ENCODE measurements at places on chromosomes 6 and 20.
A peak's percentile ranks its signal among the peaks of the same experiment; 100 is the strongest.

DNA sequence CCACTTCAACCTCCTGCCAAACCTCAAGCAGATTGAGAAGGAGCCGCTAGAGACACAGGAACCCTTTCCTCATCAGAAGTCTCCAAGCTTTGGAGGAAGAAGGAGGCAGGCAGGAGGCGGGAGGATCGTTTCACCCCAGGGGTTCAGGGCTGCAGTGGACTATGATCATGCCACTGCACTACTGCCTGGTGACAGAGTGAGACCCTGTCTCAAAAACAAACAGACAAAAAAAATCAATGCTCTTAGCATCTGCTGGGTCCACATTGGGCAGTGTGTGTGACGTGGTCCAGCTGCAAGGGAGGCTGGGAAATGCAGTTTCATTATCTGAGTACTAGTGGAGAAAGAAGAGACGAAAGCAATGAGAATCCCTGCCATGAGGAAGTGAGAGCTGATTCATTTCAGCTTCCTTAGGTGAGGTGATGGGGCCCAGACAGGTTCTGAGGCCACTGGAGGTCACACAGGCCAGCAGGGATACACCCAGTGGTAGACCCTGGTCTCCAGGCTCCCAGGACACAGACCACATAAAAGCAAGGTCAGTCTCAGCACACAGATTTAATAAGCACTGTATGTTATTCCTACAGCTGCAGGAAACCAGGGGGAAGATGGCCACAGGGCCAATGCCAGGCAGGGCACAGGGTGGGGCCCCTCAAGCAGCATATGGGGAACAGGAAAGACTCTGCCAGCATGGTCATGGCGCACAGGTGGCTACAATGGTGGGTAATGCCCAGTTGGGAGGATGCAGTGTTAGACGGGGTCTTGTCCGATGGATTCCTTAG lies 4.3 kb downstream of the GFRA4 start:
- no peak for DNase-seq

- DNase-seq = no peak
These were observed 65.2 kb downstream of the PPP1R14C start for GRCh38 chr6:150207931-150208570.

- DNase-seq = no peak
These were observed at the start of gene RSPH9 for GRCh38 chr6:43644940-43645612. Gene RSPH9, plus strand, starts transcription at chr6:43645036. Its CDS starts 63 bp downstream, at chr6:43645099.

DNA sequence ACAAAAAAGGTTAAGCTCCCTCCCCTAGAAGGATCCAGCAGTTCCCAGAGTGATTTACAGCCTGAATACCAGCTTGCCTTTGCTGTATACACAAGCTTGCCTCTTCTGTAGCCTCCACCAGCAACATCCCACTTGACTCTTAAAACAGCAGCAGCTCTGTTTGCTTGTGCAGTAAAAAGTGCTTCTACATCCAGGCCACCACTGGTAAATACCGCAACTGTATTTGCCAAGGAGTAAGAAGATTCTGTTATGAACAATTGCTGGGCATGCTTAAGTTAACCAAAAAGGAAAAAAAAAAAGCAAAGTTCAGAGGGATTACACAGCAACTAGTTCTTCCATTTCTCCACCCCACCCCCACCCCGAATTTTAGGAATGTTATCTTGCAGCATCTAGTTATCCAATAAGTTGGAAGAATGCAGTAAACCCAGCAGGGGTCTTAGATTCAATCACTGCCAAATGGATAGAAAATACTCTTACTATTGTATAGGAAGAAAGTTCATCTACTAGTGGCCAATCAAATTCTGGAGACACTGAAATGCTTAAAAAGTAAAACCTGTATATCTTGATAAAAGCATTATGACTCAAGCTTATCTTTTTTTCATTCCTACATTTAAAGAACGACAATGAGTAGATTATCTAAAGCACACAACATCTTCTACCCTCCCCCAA lies 4.8 kb downstream of the SALL4 start:
- no peak for DNase-seq

DNA sequence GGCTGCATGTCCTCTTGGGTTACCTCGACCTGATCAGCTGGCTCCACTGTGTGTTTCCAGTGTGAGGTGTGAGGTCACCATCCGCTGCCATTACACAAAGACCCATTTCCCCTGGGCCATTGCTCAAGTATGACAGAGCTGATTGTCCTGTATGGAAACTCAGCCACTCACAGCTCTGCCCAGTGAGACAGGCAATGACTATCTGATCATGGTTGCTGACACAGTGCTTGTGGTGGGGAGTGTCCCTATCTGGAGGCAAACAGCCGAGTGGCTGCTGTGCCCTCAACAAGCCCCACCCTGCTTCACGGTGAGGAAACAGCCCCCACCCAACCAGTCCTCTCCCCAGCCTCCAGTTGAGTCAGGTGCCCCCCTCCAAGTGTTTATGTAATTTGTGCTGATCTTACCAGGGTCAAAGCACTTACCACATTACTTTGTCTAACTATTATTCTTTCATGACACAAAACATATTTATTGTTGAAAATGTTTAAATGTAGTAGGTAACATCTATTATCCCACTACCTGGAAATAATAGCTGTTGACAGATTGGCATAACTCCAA lies 11.7 kb upstream of the MAPK13 start:
- peak; percentile 79 for DNase-seq

GRCh38 chr6:116244284-116244683 lies 9.6 kb downstream of the TSPYL4 start:
- DNase-seq = no peak

DNA sequence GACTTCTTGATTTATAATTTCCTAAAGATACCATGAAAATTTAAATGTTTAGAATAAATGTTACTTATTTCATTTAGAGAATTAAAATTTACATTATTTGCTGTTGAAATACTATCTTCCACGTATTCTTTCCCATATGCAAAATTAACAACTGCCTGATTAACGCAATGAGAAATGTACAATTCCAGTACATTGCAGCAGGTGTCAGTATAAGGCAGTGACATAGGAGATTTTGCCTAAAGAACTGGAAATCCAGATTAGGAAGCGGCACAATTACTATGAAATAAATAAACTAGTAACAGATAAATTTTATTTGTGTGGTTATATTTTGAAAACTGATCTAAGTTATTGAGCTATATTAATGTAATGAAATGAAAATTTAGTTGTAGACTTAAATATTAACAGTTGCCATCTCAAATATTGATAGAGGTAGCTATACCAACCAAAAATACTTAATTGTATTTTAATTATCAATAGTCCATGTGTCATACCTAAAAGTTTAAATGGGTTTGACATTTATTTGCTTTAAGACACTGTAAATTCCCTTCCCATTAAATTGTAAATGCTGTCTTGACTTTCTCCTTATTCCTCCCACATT lies 300.2 kb downstream of the UTRN start:
- peak; percentile 15 for DNase-seq

- no peak for DNase-seq
These were observed 217.5 kb upstream of the THEMIS start for GRCh38 chr6:128118401-128118800.

DNA sequence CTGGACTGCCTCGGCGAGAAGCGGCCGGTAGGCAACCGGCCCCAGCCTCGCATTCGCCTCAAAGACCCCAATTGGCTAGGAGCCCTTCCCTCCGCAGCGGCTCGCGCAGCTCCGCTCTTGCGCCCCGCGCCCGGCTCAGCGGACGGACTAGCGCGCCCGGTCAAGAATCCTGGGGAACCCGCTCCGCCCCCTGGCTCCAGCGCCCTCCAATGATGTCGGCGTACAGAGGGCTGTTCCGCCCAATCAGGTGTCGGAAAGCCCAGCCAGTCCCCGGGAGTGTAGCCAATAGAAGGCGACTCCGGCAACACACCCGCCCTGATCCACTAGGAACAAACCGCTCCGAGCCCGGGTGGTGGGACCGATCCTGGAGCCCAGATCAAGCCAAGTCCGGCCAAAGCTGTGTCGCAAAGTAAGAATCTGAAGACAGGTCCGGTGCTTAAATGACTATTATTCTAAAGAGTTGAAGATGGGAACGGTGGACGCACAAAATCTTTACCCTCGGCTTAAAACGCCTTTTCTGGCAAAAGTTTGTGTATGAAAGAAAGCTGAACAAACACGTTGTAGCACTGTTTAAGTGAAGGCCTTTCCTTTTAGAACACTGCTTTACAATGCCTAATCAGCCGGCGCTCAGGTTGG lies 132.2 kb downstream of the OGFRL1 start:
- peak; percentile 89 for DNase-seq

GRCh38 chr6:13289789-13290318 lies 38.5 kb downstream of the TBC1D7 start:
- no peak for DNase-seq

DNA sequence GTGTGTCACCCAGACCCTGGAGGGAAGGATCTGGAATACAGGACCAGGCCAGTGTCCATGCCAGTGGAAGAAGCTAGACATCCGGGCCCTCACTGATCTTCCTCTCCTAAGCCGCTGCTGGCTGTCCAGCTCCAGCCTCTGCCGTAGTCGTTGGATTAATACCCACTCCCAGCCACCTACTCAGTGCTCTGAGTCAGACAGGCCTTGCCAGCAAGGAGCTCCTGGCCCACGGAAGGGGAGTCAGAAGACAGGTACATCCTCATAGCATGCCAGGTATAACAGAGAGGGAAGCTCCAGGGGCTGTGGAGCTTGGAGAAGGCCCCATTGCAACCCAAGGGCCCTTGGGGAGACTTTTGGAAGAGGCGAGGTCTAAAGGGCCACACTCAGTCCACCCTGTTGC lies 49.0 kb downstream of the STK35 start:
- no peak for DNase-seq

GRCh38 chr6:78770765-78771164 lies 96.6 kb upstream of the IRAK1BP1 start:
- no peak for DNase-seq

- DNase-seq = no peak
These were observed 10.1 kb upstream of the CALHM6 start for GRCh38 chr6:116450769-116451740.

GRCh38 chr6:139290787-139291311 lies 949 bp downstream of the TXLNB start:
- DNase-seq = no peak
